H4 (cell line): ENCODE measurements at places on chromosomes 11 and 22. TPM values are rescaled to one million over a fixed set of nuclear protein-coding genes. Genes with fewer than 3 reads are reported as not detected.

RRP7A gene
- total RNA-seq, result 20.2 and 26.5 TPM in 2 replicates

PHF21B gene
- 0.66 and 1.8 TPM in 2 replicates for total RNA-seq

- no peak for DNase-seq
Measured at GRCh38 chr11:69904974-69905535, 85.8 kb upstream of the FGF3 start.

- DNase-seq, result no peak
Measured at GRCh38 chr22:29801153-29801552, 34.0 kb downstream of the UQCR10 start.

DNA sequence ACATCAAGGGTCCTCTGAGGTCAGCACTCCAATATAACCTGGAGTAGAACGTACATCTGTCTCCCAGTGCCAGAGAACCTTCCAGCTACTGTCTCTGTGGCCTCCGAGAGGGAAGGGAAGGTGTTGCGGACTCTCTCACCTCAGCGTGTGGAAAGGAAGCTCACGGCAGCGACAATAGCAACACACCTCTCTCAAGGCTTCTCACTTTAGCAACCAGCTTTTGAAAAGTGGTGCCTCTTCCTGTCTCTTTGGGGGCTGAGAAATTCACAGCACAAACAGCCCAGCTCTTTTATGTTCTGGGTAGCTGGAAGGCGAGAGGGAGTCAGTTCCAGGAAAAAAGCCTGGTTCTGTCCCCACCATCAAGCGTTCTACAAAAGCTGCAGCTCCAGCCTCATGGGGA lies 156.9 kb upstream of the TBCEL start:
- no peak for DNase-seq

- DNase-seq, result no peak
Measured at GRCh38 chr22:39518996-39519680, 1.2 kb upstream of the ATF4 start.
